ENCODE measurements at places on chromosomes 1 and 21.

DNA sequence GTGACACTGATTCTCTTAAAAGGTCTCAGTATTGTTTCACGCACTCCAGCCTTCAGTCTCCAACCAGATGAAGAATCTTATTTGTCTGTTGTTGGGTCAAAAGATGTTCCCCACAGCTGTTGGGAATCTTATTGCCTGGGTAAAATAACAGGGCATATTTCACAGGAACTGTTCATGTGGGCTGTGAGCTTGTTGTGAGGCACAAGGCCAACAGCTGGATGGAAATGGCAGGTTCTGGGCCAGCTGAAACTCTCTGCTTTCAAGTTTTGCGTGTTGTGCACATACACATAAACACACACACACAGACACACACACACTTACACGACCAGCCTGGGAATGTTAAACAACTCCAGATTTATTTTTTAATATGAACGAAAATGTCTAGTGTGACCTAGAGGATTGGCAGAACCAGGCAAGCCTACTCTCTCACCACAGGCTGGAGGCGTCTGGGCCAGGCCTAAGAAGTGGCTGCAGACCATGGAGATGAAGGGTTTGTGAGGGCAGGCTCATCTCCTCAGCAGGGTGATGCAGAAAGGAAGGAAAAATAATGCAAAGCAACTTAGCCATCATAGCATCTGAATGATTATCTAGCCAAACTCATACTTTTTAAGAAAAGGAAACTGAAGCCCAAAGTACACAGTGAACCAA is 357.0 kb downstream of the TTLL7 start:
- DNase-seq, result no peak

DNA sequence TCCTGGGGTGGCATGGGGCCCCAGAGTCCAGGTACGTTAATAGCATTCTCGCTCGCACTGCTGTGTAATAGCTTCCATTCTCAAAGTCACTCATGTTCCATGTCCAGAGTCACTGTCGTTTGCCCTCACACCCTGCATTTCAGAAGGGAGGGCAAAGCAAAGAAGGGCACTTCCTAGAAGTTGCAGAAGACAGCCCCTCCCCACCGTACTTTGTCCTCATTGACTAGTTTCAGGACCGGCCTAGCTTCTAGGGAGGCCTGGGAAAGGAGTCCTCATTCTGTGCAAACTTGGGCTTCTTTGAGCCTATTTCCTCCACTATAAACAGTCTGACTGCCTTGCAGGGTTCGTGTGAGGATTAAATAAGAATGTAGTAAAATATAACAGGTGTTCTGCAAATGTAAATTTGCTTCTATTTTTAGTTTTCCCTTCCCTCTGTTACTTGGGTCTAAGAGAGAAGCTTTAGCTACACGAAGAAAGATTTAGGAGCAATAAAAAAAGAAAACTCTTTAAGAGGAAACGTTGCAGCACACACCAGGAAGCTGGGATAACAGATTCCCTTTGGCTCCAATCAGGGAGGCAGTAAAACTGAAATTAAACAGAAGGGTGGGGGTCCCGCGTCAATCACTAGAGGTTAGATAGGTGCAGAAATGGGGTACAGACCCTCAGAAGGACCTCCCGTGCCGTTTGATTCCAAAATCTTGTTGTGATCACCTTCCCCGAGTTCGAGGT is 40.1 kb downstream of the ACTL8 start:
- DNase-seq, result no peak

GRCh38 chr1:161139766-161140165 is 7.3 kb upstream of the DEDD start:
- no peak for DNase-seq

GRCh38 chr1:24929398-24930259 is 447 bp downstream of the RUNX3 start:
- DNase-seq, result no peak

- no peak for DNase-seq
Measured at GRCh38 chr21:17988102-17988437, 168.9 kb upstream of the C21orf91 start.

DNA sequence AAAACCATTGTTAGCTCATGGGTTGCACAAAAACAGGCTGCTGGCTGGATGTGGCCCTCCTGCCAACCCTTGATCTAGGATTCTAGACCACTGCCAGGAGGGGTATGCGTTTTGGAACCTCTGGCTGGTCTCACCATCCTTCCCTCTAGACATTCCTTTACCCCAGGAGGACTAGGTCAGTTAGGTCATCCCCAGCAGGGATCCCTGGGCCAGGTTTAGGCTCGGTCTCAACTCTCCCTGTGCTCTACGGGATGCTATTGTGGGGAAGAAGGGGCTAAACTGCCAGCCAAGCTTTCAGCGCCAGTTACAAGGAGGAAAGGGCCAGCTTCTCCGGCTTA is 22.7 kb downstream of the SLC2A1 start:
- no peak for DNase-seq

- DNase-seq, result no peak
Measured at GRCh38 chr1:112457241-112457640, 51.5 kb upstream of the WNT2B start.

DNA sequence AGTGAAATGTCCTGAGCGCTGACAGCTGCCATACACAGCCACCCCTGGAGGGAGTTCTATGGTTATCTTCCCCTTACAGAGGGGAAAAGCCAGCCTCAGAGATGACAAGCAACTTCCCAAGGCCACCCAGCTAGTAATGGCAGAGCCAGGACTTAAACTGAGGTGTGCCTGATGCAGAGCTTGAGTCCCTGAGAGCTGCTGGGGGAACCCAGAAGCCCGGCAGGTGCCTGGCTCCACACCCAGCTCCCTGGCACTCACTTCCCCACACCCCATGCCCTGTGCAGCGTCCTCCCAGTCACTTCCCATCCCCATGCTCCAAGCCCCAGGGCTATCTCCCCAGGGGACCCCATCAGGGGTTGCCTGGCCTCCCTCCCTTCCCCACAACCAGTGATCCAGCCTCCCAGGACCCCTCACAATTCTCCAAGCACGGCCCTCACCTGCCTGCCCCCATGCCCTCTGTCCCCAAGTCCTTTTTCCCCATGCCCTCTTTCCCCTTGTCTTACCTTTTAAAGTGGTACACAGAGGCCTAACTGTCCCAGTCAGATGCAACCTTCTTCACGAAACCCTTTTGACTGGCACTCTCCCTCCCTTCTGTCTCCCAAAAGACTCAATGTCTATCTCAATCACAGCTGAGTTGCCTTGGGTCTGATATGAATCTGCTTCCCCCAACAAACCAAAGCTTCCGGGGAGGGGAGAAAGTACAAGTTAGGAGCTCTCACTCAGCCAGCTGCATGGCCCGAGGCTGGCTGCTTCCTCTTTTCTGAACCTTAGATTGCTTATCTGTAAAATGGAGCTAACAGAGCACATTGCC is 39.8 kb upstream of the LRP8 start:
- no peak for DNase-seq

DNA sequence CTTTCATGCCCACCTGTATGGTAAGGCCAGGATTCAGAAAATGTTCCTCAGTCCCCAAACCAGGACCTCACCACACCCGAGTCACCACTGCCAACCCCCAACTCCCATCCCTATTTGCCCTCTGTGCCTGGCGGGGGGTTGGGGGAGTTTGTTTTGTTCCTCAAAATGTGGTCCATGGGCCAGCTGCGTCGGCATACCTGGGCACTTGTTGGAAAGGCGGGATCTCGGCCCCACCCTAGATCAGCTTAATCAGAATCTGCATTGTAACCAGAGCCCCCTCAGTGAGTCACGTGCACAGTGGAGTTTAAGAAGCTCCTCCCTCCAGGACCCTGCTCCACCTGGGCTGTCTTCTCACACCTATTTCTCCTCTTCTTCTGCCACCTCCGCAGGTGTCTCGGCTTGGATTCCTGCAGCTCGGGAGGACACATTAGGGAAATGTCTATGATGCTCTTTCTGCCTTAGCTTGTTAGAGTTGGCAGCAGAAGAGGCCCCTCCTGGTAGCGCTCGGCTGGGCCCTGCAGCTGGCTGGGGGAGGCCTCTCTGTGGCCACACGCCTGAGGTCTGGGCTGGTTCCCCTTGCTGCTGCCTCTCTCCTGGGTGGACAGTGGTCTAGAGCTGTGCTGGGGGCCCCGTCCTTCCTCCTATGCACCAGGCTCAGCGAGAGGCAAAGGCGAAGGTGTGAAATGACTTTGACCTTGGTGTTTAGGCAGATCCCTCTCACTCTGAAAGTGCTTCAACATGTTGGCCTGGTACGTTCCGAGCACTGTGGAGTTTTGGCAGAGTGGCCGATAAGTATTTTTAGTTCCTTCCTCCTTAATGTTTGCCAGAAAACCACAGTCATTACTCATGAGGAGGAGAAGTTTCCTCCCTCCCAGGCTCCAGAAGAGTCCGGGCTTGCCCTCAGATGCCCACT is 41.8 kb upstream of the CAMTA1 start:
- DNase-seq, result peak; percentile 81

GRCh38 chr21:42570841-42571387 is 57.3 kb downstream of the SLC37A1 start:
- no peak for DNase-seq

DNA sequence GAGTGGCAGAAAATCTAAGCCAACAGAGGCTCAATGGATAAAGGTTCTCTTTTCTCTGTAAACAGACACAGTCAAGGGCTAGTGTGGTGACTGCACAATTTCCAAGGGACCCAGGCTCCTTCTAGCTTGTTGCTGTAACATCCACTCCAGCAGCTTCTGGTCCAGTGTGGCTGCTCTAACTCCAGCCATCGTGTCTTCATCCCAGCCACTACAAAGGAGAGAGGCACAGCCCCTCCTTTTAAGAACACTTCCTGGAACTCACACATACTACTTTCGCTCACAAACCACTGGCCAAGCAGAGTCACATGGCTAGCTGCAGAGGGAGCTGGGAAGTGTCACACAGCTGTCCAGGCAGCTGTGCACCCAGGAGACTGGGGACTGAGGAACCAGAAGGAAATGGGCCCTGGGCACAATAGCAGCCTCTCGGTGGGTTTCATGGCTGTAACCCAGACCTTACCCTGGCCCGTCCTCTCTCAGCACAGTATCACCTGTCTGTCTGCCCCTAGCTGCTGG is 188.6 kb upstream of the VAMP3 start:
- no peak for DNase-seq

GRCh38 chr1:11528611-11529261 is 49.8 kb downstream of the DISP3 start:
- DNase-seq, result no peak

DNA sequence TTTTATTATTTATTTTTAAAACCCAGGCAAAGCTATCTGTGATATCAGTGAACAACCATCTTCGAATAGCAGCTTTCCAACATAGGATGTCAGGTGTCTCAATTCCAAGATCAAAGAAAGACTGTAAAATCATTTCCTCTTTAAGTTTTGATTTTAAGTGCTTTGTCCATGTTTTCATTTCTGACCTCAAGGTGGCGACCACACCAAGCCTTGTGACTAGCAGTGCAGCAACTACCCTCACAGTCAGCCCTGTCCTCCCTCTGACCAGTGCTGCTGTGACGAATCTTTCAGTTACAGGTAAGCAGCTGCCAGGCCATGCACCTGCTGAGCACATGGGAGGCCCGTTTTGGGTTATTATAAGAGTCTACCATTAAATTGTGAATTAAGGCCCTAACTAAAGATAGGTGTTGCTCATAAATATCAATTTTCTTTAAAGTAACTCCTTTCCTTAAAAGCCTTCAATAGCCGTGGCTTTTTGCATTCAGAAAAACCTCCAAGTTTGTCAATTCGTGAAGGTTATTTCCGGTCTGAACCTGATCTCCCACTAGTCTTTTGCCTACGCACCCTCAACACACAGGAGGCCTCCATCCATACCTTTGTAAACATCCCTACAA is 117.0 kb downstream of the CD247 start:
- no peak for DNase-seq

DNA sequence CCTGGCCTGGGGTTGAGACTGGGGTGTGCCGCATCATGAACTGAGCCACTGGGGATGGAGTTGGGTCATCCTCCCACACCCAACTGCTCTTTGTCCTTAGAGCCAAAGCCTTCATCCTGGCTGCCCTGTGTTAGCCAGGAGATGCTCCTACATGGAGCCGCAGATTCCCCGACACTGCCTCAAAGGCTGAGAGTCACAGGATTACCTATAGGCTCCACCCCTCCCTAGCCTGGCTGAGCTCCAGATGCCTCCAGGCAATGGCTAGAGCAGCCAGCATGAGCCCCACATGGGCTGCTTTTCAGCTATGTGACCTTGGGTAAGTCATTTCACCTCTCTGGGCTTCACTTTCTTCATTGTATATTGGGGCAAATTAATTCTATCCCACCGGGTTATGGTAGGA is 119.9 kb upstream of the POU3F1 start:
- no peak for DNase-seq

GRCh38 chr1:150320667-150320978 is 710 bp upstream of the PRPF3 start:
- DNase-seq, result no peak

GRCh38 chr1:17422461-17422860 is 17.0 kb downstream of the RCC2 start:
- DNase-seq, result no peak

GRCh38 chr1:64343823-64344190 is 126.1 kb upstream of the CACHD1 start:
- DNase-seq, result no peak

DNA sequence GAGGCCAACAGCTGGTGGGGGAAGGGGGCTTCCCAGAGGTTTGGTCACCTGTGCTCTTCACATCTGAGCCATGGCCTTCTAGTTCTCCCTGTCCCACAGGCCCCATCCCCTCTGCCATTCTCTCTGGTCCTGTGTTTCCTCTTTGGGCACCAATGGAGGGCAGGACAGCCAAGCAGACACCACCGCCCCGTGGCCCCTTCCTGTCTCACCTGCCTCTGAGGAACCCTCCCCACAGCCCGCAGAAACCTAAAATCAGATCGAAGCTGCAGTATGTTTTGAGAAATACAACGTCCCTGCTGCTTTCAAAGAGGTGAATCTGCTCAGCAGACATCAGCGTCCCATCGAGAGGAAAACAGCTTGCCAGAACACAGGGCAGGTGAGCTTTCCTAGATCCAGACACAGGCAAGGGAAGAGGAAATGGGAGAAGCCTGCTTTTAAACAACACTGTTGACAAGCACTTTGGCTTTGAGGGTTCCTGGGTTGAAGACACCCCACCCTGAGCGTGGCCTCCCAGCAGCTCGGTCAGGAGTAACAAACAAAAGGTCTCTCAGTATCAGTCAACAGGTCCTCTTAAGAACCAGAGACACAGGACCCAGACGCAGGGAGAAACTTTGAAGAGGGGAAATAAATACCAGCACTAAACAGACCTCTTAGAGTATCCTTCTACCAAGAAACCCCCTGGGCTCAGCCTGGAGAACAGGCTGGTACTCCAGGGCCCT is 2.3 kb downstream of the PANK4 start:
- DNase-seq, result no peak
